NCI-H1694 (cell line): ENCODE measurements at places on chromosomes 3 and 15.
A peak's percentile ranks its signal among the peaks of the same experiment; 100 is the strongest.

DNA sequence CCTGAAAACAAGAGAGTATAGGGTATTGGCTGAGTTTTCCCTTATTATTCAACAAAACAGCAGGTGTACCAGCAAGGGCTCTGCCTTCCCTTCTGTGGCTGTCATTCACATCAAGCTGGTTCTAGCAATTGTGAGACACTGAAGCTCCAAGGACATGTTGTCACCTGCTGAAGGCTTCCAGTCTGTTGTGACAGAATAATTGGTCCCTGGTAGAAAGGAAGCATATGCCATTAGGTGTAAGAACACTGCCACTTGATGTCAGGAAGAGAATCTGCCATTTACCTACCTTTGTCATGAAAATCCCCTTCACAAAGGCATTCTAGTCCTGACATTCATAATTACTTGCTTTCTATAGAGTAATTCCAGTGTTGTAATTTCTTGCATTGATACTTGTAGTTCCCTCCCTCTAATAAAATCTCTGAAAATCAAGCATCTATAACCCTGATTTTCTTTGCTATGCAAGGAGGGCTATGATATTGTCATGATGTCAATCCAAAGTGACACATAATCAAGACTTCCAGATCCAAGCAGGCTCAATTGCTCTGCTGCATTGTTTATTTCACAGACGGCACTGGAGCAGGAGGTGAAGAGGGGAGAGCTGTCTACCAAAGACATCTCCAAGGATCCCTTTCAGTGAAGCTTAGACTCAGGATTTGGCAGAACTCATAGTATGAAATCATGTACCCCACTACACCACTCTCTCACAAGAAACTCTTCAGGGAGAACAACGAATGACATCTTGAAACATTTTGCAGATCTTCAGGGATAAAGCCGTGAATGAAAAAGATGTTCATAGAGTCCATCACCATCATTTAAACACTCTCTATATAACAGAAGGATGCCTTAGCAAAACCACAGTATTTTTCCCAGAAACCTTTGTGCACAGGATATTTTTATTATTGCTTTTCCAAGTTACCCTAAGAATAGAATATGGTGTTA, 425.3 kb downstream of the RBMS3 start:
- DNase-seq = no peak

DNA sequence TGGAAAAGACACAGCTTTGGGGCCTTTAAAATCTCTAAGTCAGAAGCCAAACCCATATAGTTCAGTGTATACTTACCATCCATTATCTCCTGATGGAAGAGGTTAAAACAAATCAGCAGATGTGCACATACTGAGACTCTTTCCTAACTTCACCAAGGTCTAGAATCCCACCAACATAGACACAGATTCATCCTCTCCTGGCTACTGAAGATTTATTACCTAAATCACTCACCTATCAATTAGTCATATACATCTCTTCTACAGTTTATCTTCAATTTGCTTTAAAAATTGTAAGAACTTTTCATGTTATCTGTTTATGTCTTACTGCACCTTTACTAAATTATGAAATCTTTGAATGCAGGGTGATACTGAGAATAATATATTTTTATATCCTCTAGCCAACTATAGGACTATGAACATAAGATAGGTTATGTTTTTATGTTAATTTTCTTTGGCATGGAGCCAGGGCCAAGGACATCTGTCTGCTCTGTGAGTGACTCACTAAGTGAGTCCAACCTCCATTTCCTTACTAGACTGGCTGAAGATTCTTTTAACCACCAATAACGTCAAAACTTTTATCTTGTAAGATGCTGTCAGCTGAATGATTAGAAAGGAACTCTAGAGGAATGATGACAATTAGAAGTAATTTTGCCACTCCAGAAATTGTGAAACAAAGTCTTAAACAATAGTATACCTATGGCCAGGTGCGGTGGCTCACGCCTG, 397.6 kb downstream of the FOXP1 start:
- no peak for DNase-seq

- DNase-seq = no peak
Observed at GRCh38 chr3:187695449-187695848, 6.9 kb downstream of the RTP2 start.

DNA sequence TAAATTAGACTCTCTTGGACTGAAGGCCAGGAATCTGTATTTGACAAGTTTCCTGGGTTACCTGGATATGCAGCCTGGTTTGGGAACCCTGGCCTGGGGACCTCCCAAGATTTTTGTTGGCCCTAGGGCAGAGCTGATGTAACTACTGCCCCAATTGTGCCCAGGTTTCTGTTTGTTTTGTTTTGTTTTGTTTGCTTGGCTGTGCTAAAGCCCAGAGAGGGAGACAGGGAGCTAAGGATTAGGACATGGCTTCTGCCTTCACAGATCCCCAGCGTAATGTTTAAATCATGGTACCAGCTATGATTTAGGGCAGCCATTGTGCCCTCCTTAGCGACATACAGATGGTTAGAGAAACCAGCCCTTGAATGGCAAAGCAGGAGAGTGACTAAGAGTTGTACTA, 47.6 kb downstream of the ABHD5 start:
- DNase-seq = no peak

- no peak for DNase-seq
Observed at GRCh38 chr15:40594429-40594836, 384 bp downstream of the KNL1 start.

DNA sequence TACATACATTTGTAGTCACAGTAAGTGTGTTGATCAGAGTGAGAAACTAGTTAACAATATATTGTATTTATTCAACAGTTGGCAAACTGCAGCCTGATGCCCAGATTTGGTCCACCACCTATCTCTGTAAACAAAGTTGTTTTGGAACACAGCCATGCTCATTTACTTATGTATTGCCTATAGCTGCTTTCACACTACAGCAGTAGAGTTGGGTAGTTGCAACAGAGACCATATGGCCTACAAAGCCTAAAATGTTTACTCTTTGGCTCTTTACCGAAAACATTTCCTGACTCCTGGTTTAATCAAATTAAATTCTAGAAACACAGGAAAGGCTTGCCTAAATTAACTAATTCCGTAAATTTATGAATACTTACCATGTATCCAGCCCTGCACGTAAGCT, 39.4 kb downstream of the CMC1 start:
- DNase-seq = peak; percentile 59

DNA sequence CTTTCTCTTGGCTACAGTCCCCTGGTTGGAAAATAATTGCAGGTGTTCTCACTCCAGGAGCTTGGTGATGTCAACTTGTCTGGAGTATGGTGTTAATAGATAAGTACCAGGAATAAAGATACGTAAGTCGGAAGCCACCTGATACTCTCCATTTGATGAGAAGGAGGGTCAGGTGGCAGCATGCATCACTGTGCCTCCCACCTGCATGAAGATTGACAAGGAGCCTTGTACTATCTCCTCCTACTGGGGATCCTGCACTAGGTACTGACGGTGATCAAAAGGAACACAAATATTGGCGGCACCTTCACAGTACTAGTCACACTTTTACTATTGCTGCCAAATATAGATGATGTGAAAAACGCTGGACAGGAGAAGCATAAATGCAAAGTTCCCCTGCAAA, 32.6 kb upstream of the GABRB3 start:
- no peak for DNase-seq

DNA sequence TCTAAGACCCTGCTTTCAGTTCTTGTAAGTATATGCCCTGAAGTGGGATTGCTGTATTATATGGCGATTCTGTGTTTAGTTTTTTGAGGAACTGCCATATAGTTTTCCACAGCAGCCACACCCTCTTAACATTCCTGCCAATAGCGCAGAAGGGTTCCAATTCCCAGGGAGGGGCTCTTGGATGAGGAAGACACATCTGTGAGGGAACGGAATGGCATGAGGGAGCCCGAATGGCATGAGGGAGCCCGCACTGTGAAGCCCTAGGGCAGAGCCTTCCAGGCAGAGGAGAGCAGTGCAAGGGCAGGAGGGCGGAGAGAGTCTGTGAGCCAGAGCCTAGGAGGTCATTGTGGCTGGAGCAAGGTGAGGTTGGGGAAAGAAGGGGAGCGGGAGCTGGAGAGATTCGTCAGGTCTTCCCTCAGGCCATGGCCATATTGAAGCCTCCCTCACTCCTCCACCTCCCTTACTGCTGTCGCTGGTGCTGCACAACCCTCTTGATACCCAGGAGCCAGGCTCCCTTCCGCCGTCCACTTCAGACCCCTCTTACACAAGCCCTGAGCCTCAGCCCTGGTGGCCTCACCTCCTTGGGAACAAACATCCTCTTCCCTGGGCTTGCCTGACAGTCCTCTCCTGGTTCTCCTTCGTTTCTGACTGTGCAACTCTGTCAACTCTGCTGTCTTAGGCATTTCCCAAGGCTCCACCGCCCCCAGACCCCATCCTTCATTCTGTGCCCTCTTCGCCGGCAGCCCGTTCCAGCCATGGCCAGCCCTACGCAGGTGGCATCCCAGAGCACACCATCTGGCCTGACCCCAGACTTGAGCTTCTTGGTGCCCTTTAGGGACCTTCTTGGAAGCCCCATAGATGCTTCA, 51.4 kb downstream of the FGD5 start:
- DNase-seq = no peak

DNA sequence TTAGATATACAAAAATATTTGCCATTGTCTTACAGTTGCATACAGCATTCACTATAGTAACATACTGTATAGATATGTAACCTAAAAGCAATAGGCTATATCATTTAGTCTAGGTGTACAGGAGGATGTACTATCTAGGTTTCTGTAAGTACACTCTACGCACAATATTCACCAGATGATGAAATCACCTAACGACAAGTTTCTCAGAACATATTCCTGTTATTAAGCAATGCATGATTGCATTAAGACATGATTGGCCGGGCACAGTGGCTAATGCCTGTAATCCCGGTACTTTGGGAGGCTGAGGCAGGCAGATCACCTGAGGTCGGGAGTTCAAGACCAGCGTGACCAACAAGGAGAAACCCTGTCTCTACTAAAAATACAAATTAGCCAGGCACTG, 14.5 kb upstream of the PRKCI start:
- DNase-seq = no peak

DNA sequence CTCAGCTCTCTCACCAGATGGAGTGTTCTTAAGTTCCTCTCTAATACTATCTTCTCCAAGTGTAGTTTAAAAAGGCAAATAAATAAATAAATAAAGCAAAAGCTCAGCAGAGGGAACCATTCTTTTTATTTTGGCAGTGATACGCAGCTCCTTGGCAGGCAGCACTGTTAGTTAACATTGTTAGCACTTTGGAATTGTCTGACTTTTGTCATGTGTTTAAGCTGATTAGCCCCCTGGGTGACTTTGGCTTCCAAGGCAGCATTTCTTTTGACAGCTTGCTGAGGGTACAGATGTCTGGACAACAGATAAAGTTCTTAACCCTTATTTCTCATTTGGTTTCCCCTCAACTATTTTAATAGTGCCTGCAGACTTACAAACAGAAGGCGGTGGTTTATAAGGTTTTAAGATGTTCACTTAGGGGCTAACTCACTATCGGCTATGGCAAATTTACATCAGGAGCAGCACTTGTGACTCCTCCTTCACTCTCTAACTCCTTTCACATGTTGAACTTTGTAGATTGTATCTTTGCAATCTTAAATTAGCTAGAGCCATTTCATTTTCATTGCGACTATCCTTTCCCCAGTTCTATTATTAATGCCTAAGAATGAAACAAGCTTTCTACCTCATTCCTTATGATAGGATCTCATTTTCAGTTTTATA, 213.4 kb downstream of the ZBBX start:
- DNase-seq = no peak

DNA sequence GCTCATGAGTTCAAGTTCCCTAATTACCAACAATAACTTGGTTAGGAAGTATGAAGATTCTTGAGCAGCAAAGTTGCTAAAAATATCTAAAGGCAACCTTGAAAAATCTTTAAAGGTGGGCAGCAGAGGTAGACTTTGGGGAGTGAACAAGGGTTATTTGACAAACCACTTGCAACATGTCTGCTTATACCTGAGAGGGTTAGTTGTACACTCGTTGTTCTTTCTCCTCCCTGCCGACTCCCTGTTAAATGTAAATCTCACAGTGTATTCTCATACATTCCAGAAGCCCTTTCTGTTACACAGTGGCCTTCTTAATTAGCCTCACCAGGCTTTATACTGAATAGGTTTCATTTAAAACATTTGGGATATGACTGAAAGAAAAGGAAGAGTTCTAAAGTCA, 121.7 kb downstream of the ARNT2 start:
- DNase-seq = no peak

DNA sequence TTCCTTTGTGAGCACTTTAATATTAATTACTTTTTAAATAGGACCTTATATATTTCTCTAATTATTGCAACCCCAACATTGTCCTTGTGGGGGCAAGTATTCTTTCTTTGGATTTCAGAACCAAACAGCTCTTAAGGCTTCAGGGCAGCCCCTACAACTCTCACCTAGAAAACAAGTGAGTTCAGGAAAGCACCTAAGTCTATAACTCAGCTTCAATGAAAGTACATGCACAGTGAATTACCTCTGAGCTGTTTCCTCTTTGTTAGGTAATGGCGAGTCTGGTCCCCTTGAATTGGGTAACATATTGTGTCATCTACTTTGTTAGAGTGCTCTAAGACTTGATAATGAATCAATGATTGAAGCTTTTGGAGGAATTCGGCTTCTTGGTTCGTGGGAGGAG, 545.7 kb downstream of the NLGN1 start:
- no peak for DNase-seq

GRCh38 chr3:134336587-134336986, 37.7 kb downstream of the AMOTL2 start:
- DNase-seq = no peak

DNA sequence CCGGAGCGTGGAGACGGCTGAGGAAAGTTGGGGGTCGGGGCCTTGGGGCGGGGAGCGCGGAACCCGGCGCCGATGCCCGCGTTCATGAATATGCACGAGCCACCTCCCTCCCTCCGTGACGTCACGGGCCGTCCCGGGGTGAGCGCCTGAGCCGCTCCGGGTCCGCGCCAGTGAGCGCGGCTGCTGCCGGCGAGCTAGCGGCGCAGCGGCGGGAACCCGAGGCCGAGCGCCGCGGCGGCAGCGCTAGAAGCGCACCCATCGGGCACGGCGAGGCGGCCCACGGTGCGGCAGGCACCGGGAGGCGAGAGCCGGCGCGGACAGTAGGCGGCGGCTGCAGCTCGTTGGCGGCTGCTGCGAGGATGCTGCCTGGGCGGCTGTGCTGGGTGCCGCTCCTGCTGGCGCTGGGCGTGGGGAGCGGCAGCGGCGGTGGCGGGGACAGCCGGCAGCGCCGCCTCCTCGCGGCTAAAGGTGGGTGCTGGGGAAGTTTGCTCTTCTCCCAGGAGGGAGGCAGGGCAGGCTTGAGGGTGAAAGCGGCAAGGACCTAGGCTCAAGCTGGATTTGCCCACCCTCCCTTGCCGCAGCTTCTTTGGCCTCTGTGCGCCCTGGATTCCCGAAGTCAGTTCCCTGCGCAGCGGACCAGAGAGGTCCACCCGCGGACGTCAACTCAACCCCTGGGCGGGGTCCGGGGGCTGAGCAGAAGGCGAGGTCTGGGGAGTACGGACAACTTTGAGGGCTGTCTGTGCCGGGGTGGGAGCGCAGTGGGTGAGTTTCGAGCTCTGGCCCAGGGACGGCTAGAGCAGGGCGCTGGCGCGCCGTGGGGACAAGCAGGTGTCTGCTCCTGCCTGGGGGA, at the start of gene CLSTN2:
Gene CLSTN2 (plus strand): TSS at position 170 of the 850 bp plus-strand sequence.
- DNase-seq = peak; percentile 53

DNA sequence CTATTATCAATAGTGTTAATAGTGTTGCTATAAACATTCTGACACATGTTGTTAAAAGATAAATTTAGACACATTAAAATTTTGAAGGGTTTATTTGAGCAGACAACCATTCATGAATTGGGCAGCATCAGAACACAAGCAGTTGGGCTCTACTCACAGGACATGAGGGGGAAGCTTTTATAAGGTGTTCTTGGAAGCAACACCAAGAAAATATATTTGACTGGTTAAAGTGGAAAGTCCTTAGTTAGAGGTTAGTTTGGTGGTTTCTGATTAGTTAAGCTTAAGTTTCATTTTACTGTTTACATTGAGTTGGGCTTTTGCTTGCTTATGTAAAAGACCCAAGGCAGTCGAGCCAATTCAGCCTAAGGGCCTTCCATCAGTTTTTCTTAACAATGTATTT, 220.7 kb downstream of the CD47 start:
- DNase-seq = no peak
